GM12865 (cell line): ENCODE measurements at places on chromosomes 12 and 14.

DNA sequence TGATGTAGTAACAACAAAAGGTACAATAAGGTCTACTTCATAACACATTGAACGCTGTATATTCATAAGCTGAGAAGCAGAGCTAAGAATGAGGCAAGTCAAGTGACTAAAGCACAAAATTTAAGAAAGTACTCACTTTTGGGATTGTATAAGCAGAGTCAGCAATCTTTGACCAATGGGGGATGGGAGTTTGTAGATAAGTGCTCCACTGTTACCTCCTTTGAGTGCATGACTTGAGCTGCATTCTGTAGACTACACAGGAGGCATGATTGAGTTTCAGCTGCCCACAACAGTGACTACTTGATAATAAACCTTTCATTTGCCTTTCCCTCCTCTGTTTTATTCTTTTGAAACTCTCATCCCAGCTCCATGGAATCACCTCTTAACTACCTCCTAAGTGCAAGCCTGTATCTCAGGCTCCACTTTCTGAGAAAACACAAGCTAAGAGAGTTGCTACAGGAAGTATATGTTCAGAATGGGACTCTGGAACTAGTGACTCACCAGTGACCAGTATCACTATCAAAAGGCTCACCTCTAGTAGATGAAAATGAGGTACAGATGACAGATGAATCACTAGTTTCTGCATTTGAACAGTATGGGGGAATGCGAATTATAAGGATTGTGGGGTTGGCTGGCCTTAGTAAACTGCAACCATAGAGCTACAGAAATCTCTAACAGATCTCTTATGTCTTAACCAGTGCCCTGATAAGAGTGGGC is 49.2 kb downstream of the SLC35F4 start:
- DNase-seq: peak; percentile 10

DNA sequence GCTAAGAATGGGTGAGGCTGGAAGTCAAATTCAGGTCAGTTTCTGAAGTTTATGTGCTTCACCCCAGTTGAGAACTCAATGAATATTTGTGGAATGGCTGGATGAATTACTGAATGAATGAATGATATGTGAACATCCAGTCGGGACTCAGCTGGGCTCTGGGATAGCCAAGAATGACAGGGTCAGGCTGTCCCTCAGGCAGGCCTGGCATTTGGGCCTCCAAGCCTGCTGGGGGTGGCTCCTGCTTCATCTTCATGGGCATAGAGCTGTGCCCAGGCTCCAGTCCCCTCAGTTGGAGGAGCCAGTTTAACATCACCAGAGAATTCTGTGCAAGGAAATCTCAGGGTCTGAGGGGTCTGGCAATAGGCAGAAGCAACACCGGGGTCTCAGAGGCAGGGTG is 185.8 kb downstream of the PHETA1 start:
- DNase-seq: no peak

GRCh38 chr12:125734137-125734536 is 668.9 kb downstream of the AACS start:
- DNase-seq: no peak

GRCh38 chr12:68425998-68426397 is 93.8 kb upstream of the MDM1 start:
- DNase-seq: no peak

DNA sequence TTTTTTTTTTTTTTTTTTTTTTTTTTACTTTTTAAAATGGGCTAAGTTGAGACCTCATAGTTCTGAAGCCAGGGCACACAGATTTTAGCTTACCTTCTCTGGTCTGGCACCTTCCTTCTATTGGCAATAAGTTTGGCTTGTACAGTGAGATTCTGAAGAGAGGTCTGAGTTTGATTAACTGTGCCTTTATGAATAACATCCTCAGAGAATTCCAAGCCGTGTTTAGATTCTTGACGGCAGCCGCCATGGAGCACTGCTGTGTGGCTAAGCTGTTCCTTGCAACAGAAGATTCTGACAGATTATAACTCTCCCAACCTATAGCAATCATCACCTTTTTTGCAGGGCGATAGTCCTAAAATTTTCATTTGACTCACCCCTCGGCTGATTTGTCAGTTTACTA is 354.9 kb upstream of the FAR2 start:
- no peak for DNase-seq

GRCh38 chr12:48001505-48002413 is 2.5 kb downstream of the COL2A1 start:
- no peak for DNase-seq

GRCh38 chr12:110345963-110346362 is 57.5 kb downstream of the ANAPC7 start:
- DNase-seq: no peak

- DNase-seq: no peak
These were observed 1.3 kb downstream of the SETD3 start for GRCh38 chr14:99479160-99479905.

DNA sequence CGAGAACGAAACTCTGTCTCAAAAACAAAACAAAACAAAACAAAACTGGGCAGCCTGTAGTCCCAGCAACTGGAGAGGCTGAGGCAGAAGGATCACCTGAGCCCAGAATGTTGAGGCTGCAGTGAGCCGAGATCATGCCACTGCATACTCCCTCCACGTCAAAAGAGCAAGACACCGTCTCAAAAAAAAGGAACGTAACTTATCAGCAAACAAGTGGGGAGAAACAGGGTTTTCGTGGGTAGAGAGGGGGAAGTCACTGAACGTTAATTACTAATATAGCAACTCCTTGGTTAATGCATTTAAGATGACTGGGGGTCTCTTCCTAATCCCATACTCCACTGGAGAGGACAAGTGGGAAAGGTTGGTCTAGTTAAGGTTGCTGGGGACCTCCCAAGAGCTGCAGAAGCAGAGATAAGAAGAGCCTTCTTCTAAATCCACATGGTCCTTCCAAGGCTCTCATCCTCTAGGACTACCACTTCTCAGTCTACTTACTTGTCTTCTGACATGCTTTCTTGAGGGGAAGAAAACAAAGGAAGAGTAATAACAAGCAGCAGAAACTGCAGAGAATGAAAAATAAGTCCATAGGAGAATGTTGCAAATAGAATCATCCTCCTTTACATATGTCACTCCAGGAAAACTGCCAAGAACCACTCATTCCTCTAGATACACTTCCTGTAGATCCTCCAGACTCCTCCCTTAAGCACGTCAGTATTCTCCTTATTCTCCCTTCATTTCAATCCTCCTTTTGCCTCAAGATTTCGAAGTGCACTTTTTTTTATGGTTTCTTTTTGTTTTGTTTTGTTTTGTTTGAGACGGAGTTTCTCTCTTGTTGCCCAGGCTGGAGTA is 5.8 kb downstream of the NUMB start:
- peak; percentile 59 for DNase-seq

GRCh38 chr12:124630791-124631313 is 63.4 kb upstream of the NCOR2 start:
- DNase-seq: no peak

DNA sequence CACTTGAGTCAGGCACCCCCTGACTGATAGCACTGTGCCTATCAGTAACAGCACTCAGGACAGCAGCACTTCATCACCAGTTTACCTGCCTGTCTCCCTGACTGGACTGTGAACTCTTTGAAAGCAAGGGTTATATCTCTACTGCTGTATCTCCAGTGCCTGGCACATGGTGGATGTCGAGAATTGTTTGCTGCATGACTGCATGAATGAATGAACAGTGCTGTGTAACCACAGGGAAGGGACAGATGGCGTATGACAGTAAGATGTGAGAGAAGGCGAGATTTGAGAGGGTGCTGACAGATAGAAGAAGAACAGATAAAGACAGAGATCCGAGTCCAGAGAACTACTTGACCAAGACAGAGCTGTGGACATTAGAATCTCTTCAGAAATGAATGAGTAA is 29.7 kb downstream of the BRAP start:
- no peak for DNase-seq

DNA sequence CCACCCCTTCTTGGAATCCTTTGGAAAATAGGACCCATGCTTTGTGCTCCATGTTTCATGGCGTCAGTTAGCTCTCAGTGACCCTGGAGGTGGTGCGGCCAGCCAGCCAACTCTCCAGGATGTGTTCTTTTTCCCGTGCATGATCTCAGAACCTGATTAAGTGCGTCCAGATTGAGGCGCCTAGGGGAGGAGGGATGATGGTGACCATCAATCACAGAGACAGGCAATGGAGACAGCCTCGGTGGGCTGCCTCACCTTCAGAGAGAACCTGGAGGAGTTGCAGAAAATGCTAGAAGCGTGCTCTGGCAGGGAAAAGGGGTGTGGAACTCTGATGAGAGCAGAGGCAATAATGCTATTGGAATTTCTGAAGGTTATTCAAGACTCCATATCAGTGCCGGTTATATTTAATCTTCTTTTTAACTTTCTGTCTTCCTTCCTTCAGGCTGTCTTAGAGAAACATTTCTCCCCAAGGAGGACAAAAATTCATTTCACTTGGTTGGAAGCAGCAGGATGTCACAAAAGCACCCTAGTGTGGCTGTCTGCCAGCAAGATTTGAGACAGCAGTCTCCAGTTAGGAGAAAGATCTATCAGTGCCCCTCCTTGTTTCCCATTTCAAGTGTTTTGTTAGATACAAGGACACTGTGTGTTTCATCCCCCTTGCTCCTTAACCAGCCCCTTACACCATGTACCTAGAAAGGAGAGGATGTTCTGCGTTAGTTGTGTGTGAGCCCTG is 53.3 kb upstream of the IGF1 start:
- DNase-seq: no peak

DNA sequence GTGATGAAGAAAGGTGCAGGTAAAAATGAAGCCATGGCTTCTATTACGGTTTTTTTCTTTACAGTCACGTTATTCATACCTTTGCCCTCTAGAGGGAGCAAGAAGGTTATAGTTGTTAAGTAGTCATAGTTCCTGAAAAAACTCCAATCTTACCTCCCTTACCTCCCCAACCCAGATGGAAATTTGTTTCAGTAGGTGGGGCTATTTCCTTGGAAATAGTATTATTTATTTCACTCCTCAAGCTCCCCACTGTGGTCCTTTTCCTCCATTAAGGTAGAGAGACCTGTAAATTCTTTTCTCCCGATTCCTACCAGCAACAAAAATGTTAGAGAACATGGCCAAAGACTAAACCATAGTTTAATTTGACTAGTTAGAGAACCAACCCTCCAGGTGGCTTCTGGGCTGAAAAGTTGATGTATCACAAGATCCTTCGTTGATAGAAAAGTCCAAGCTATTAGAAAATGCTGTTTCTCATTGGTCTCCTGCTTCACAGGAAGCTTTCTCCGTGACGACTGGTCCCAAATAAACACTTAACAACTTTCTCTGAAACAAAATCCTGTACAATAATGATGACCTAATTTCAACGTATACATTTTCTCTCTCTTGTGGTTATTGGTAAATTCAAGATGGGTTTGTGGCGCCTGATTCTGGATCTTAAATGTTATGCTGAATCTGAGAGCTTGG is 43.5 kb downstream of the TMX1 start:
- DNase-seq: peak; percentile 55

- peak; percentile 49 for DNase-seq
These were observed 1086.5 kb downstream of the SLC6A15 start for GRCh38 chr12:83826112-83826511.

DNA sequence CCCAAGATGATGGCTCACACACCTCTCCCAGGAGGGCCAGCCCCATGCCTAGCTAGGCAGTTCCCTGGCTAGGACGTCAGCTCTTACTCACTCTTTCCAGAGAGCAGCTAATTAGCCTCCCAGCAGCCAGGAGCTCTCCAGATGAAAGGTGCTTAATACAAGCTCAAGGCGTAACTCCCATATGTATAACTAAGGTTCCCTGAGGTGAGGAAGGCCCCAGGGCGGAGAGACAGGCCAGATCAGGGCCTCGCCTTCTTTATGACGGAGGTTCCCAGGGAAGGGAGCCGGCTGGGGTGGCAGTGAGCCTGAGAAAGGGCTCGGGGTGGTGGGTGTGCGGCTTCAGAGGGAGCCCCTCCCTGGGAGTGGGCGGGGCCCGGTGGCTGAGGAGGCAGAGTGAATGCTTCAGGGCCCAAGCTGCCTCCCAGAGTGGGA is 26.4 kb upstream of the ZFP36L1 start:
- DNase-seq: no peak

GRCh38 chr14:61145903-61146481 is 135.1 kb downstream of the TMEM30B start:
- DNase-seq: no peak

DNA sequence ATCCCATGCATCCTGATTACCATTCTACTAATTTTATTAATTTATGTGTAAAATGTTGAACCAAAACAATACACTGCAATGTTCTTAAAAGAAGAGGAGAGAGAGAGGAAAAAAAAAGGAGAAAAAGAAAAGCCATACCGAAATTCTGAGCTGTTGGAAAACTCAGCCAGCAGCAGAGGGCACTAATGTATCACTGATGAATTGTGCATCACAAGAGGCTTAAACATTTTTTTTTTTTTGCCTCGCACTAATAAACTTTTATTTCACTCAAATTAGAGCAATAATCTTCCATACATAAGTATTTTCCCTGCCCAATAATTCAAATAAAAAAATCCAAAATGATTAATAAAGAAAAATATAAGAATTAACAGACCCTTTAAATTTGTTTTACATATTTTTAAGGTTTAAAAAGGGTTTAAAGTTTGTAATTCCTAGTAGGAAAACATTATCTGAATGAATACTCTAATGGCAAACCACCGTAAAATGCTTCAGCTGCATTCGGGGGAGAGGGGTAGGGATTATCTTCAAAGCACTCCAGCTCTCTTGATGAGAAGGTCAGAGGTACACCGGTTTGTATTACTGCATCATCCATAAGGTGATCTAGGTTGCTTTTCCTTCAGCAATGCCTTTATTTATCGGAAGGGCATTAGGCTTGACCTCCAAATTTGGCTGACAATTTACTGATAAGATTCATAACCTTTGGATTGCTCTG is 41.9 kb downstream of the ATP23 start:
- peak; percentile 32 for DNase-seq

DNA sequence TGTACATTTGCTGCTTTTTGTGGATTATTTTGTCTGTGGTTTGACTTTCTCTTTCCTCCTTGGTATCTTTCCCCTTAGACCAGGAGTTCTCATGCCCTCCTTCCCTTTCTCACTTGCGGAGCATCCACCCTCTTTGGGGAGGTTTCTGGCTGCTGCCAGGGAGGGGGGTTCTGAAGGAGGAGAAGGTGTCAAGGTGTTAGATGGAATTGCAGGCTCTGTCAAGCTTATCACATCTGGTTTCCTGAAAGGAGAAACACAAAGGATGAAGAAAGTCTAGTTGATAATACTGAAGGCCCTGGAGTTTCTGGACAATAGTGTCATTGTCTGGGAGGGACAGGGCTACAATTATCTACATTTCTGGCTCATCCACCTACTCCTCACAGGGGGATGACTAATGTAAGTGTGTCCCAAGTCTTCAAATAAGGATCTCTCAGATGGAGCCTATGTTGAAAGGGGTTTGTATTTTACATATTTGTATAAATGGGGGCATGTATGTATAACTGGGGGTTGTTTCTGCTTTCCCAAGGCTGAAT is 217.3 kb upstream of the CCDC196 start:
- DNase-seq: no peak

- no peak for DNase-seq
These were observed 33.2 kb upstream of the KICS2 start for GRCh38 chr12:64255249-64255648.
